Myocyte (in vitro differentiated cells): ENCODE measurements at places on chromosomes 6 and 20. TPM values are rescaled to one million over a fixed set of nuclear protein-coding genes. Genes with fewer than 3 reads are reported as not detected.

The SRC gene
- 3.2 and 8.0 TPM in 2 replicates for total RNA-seq

The GJA10 gene
- not detected in 2 replicates for total RNA-seq

The SLC39A7 gene
- total RNA-seq: 95.9 and 162 TPM in 2 replicates

DNA sequence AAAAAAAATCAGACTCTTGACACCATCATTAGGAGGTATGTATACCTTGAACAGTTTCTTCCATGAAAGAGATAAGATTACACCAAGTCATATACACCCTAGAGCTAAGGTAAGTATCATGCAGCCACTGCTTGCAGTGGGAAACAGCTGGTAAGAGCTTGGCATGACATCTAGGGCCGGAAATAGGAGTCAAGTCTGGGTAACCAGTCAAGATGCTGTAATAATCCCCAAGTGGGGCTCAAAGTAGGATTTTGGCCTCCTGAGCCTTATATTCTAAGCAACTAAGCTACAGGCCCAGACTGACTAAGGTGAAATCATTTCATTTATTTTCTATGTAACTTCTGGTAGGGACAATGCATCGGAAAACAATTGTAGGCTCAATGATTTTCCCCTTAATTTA lies 23.9 kb downstream of the TRERF1 start:
- peak; percentile 49 for DNase-seq

- DNase-seq: peak; percentile 44
Observed at GRCh38 chr20:25223179-25223661, 24.7 kb upstream of the PYGB start.

GRCh38 chr20:2771631-2772080 lies 28.8 kb downstream of the CPXM1 start:
- no peak for DNase-seq
